ENCODE measurements at places on chromosomes 7 and 10. TPM values are rescaled to one million over a fixed set of nuclear protein-coding genes. Genes with fewer than 3 reads are reported as not detected.

DNA sequence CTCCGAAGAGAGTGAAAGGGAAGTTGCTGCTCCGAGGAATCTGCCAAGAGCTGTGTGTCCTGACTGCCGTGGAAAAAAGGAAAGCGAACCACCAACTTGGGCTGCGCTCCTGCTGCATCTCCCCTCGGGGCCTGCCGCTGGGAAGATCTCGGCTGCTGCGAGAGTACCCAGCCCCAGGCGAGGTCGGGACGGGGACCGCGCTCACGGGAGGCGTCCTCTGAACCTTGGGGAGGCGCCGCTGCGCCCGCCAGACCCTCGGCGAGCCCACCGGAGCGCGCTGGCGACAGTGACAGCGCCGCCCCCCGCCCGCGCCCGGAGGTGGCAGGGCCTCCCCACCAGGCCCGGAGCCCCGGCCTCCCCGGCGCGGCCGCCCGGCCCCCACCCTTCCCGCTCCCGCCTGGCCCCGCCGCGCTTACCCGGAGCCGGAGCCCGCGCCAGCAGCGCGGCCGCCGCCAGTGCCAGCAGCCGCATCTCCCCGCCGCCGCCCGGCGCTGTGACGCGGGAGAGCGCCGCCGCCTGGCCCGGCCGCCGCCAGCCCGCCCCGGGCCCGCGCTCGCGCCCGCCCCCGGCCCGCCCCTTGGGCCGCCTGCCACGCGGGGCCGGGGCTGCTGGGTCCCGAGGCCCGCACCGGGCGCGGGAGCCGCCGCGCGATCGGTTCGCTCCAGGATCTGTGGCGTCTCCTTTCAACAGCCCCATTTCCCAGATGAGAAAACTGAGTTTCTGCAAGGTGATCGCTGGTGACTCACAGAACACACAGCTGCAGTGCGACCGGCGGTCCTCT is at the start of gene VSTM4:
Gene VSTM4, minus strand, starts transcription at position 508 of the 781 bp plus-strand sequence. Its CDS starts 37 bp downstream, at position 471.
- DNase-seq = no peak

DNA sequence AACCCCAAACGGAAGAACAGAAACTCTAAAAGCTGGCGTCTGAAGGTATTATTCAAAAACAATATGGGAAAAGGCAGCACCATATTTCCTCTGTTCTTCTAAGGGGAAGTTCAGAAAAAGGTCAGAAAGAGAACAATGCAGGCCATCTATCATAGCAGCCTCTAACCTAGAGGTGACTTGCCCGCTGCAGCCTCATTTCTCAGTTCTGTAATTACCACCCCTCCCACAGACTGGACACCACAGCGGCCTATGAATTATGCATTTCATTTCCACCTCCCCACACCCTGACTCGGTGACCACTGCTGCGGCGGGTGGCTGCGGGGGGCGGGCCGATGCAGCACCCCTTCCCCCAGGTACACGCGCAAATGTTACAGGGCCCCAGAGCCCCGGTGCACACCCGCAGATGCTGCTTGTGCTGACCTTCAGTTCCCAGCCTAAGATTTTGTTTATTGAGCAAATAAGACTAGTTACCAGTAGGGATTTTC is 125.5 kb downstream of the CLEC2L start:
- DNase-seq = no peak

GRCh38 chr7:67462781-67463191 is 466.2 kb downstream of the TYW1 start:
- no peak for DNase-seq

The DGKI gene
- total RNA-seq = 0.15 TPM

The CCDC7 gene
- total RNA-seq = 4.0 TPM

- DNase-seq = no peak
Observed at GRCh38 chr7:33529070-33529469, 376.3 kb upstream of the BMPER start.

The SEC61A2 gene
- total RNA-seq = 10.0 TPM

The SPDYE9 gene
- not detected for total RNA-seq

The KCNH2 gene
- total RNA-seq = 9.7 TPM
